Motor neuron (in vitro differentiated cells): ENCODE measurements at places on chromosomes 11 and 22.

- no peak for ATAC-seq
These were observed 5.5 kb upstream of the MYOD1 start for GRCh38 chr11:17713851-17714250.

DNA sequence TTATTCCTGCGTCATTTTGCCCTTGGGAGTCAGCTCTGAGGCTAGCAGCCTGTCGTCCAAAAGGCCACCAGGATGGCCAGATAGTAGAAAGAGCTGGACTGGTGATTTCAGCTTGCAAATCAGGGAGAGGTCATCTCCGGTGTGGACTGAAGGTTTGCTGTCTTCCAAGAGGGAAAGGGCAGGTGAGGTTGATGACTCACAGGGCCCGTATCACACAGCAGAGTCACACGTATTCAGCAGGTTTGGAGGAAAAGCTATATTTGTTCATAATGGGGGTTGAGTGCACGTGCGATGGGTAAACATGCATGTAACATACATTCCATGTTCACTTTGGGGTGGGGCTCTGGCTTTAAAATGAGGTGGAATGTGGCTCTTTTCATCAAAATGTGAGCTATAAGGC, 25.6 kb downstream of the MRPL21 start:
- no peak for ATAC-seq

GRCh38 chr11:1906611-1907423, 12.7 kb upstream of the TNNT3 start:
- ATAC-seq, result no peak

DNA sequence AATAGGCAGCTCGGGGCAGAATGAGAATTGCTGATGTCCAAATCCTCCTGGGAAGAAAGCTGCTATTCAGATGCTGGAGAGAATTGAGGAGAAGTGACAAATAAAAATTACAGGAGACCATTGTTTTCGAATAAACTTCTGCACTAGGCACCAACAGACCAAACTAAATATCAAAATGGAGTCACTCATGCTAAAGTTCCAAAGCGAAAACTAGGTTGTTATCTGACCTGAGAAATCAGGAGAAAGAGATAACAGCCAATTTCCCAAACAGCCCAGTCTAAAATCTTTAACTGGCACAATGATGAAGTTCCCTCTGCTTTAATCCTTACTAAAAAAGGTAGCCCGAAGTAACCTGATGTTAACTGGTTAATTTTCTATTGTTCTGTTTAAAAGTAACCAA, 112.8 kb upstream of the APOA1 start:
- no peak for ATAC-seq

- no peak for ATAC-seq
These were observed 15.0 kb upstream of the CYB5R2 start for GRCh38 chr11:7688238-7688826.
